ENCODE measurements at places on chromosomes 5 and 9.

DNA sequence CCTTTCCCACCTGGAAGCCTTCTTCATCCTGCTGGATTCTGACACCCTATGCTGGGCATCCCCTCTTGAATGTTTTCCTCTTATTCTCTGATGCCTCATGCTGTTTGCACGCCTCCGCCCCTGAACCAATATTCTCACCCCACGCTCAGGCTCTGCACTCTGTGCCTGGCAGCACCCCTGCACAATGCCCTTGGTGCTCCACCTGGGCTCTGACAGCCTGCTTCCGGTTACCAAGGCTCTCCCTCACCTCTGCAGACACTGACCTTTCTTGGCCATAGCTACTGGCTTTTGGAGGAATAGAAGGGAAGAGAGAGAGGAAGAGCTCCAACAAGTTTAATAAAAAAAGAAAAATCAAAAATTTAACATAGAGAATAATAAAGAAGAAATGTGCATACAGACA lies 108.7 kb upstream of the SHB start:
- DNase-seq = no peak

DNA sequence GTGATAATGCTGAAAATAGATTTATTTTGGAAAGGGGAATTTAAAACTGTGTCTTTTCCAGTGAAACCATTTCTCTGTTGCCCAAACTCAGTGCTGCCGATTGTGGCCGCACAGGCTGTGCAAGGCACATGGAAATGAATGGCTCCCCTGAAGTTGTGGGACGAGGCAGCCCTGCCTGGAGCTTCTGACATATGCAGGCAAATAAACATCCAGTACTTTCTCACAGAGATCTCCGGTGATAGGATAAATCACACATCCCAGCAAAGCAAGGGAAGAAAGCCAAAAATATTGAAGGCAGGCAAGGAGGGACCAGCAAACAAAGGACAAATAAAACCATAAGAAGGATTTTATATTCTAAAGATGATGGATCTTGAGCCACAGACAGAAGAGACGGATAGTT lies 464.5 kb downstream of the MTRR start:
- DNase-seq = no peak

GRCh38 chr9:133948131-133948530 lies 44.0 kb downstream of the VAV2 start:
- DNase-seq = no peak

DNA sequence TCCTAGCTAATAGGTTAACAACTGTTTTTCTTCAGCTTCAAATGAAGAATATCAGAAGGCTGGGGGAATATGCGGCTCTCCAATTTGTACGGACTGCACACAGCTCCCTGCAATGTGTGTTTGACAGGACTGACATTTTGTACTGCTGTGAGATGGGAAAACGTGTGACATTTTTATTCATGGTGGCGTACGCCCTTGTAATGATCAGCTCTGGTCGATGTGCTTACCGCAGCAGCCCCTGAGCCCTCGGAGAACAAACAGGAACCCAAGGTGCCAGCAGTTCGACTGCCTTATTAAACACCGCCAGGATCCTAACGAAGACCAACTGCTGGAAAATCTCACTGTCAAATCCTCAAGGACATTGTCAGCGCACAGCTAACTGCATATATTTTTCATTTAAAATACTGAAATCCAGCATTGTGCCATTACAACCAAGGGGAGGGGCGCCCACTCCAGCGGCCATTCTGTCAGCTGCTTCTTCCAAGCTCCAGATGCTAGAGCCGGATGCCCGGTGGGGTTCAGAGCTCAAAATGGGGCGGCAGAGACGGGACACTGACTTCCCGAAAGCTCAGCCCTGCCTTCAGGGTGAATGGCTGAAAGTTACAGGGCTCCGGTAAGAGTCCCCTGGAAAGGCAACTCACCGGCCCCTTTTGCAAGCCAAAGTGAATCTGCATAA lies 66.8 kb downstream of the CRB2 start:
- no peak for DNase-seq

DNA sequence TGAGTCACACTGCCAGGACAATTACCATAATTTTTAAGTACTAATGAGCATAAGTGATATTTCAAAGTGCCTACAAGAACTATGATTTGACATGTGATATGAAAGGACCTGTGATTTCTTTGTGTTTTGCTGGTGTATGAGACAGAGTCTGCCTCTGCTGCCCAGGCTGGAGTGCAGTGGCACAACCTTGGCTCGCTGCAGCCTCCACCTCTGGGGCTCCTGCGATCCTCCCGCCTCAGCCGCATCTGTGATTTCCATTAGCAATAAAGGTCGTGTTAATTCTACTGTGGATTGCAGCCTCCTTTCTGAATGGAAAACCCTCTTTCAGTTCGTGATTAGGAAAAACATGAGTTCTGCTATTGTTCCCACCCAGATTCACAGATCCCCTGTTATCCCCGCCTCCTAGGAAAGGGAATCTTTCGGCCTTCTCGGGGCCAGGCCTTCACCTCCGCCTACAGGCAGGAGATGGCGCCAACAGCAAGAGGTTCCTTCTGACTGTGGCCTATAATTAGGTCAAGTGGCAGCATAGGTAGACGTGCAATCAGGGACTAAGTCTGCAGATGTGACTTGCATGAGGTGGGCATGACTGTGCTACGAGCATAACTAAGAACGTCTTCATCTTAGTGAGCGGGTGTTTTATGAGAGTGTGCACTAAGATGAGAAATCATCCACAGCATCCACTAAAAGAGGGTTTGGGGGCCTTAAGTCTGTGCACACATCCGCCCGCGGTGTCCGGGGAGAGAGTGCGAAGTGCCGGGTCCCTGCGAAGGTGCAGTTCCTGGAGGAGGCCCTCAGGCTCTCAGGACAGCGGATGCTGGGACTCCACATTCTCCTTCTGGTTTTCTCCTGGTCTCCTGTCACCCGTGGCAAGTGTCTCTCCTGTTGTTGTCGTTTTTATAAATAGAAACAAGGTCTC lies 23.1 kb downstream of the TRIM7 start:
- DNase-seq = peak; percentile 57

- DNase-seq = no peak
Observed at GRCh38 chr9:114283551-114284111, 39.3 kb upstream of the ORM1 start.

- no peak for DNase-seq
Observed at GRCh38 chr9:125674981-125675973, 31.7 kb downstream of the MAPKAP1 start.

GRCh38 chr9:77099388-77099787 lies 77.9 kb upstream of the VPS13A start:
- no peak for DNase-seq

DNA sequence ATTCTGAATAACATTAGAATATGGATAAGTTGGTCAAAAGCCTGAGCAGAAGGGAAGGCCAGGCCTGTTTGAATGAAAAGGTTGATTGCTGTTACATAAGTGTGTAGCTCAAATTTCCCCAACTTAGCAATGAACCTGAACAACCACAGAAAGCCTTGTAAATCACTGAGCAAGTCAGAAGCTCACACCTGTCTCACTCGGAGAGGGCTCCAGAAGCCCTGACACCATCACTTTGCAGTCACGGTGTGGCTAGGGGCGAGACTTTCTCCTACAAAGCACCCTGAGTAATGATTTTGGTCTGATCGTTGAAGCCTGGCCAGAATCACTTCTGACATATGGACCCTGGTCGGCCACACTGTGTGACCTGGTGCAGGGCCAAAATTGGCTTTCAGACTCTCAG lies 62.0 kb downstream of the MTX3 start:
- DNase-seq = no peak
